ENCODE measurements at places on chromosomes 5 and 9. TPM values are rescaled to one million over a fixed set of nuclear protein-coding genes. Genes with fewer than 3 reads are reported as not detected.

The PCDHA10 gene
- 0.26 TPM for total RNA-seq

The NIPBL gene
- 34.2 TPM for total RNA-seq

The CCDC171 gene
- total RNA-seq = 4.6 TPM

The KCNV2 gene
- not detected for total RNA-seq

The LCP2 gene
- not detected for total RNA-seq

- DNase-seq = no peak
Measured at GRCh38 chr9:124514125-124514524, 6.9 kb upstream of the NR5A1 start.

- peak; percentile 29 for DNase-seq
Measured at GRCh38 chr5:27020973-27021372, 17.4 kb downstream of the CDH9 start.

DNA sequence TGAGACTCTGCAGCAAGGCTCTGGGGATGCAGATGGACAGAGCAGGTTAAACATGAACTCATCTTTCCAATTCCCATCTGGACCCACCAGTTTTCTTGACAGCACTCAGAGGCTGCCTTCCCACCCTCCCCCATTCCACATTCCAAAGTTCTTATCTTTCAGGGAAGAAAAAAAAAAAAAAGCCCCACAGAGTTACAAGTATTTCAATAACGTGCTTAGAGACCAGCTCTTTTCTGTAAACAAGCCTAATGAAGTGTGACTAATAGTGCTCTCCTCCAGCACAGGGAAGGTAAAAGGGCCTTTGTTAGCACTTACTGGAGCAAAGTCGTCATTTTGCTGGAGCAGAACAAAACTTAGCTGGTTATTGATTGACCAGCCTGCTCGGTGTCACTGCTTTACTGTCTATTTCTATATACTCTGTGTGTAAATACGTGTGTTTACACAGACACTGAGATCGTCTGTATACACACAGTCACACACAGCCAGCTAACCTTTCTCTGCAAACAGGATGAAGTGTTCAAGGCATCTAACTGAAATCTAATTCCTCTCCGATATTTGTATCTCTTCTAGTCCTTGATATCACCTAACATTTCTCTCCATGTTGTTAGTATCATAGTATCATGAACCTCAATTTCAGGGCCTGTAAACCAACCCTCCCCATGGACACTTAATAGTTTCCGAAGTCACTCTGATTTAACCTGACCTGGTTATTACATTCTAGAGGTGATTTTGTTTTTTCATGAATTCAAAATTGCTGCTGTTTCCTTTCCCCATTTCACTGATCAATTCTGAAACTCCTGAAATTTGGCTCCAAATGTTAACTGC, 84.9 kb downstream of the ZNF608 start:
- peak; percentile 67 for DNase-seq

GRCh38 chr9:22158927-22159346, 149.8 kb upstream of the CDKN2B start:
- DNase-seq = peak; percentile 86

DNA sequence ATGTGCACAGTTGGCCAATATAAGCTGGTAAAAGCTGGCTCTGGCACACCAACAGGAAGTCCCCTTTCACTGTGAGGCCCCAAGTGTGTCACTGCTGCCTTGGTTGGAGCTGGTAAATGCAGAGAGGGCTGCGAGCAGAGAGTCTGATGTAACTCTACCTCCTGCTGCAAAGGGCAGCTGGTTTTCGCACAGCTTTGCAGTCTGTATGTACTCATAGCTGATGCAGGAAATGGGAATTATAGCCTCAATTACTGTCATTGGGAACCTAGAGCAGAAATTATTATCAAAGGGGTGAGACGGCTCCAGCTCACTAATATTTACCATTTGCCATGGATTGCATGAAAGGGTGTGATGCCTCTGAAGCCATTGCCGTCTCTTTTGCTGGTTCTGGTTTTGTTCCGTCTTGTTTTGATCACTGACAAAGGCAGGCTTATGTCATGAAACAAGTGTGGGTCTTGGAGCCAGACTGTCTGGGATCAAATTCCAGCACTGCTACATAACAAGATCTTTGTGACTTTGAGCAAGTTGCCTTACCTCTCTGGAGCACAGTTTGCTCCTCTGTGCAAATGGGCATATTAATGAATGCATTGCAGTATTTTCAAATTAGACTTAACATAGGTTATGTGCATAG, 124.3 kb upstream of the SLC25A48 start:
- DNase-seq = no peak

GRCh38 chr5:125331987-125332598, 585.7 kb upstream of the ZNF608 start:
- no peak for DNase-seq

DNA sequence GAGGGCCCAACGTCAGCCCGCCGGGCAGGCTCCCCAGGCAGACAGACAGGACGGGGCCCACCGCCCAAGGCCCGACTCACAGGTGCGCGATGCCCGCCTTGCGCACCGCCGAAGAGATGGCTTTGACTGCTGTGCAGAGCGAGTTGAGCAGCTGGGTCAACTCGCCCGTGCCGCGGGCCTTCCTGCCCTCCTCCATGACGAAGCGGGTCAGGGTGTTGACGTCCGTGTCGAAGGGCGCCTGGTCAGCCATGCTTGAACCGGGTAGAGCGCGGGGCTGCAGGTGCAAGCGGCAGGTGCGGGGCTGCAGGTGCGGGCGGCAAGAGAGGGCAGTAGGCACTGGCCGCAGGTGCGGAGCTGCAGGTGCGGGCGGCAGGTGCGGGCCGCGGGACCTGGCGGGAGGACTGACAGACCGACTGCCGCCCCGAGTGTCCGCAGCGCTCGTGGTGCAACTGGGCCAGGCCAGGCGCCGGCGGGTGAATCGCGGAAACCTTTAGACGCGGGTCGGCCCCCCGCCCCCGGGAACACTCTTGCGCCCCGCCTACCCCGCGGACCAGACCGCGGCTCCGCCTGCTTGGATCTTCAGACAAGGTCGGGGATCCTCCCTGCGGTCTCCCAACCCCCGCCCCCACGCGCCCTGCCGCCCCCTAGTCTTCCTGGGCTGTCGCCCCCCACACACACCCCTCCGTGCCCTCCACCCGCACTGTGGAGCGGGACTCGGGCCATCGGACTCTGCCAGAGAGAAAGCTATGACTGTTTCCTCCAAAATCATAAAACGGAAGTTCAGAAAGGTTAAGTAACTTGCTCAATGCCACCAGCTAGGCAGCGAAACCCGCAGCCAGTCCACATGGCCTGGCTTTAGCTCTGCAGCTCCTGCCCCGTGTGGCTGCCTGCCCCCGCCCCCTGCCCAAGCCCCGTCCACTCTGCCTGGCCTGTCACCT, at the start of gene FBP1:
TSS of gene FBP1 (minus strand) at position 458 of the 938 bp plus-strand sequence. CDS start at position 250, 208 bp downstream.
- peak; percentile 15 for DNase-seq

DNA sequence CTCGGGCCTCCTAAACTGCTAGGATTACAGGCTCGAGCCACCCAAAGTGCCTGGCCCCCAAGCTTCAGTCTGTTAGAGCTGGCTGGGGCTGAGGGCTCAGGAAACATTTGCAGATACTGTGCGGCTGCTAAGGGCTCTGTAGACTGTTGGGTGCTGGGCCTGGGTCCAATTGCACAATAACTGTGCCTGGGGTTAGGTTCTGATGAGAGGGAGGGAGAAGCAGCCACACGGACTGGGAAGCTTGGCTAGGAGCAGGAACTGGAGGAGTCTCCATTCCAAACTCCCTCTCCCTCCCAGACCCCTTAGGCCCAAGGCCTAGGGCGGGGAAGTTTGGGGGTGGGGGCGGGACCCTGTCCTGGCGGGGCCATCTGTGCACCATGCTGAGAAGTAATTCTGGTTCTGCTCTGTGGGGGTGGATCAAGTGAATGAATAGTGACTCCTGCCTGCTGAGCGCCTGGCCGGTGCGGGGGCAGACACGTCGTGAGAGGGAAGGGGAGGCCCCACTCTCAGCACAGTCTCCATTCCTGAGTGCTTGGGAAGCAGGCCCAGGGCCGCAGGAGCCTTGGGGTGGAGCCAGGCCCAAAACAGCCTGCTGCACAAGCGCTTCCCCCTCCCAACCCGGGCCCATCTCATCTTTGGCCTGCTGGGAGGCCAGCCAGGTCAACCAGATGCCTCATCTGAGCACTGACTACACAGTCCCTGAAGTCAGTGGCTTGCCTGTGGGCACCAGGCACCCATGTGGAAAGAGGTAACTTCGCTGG, 1.5 kb downstream of the ASS1 start:
- peak; percentile 89 for DNase-seq

- no peak for DNase-seq
Measured at GRCh38 chr5:64188776-64189175, 23.1 kb downstream of the RNF180 start.

Data from fibroblast of lung (primary cell).